Thoracic aorta endothelial cell (primary cell): ENCODE measurements at places on chromosomes 3 and 15. TPM values are rescaled to one million over a fixed set of nuclear protein-coding genes. Genes with fewer than 3 reads are reported as not detected.

The DNAJA4 gene
- total RNA-seq: 7.2 and 10.6 TPM in 2 replicates

The FAM107A gene
- total RNA-seq: 10.8 and 48.1 TPM in 2 replicates

The ACP3 gene
- total RNA-seq: 0.13 TPM in 1 of 2 replicates, not detected in the other

The POPDC2 gene
- total RNA-seq: 0.43 TPM in 1 of 2 replicates, not detected in the other

The APOD gene
- 2.8 and 6.8 TPM in 2 replicates for total RNA-seq

The CXCR6 gene
- not detected in 2 replicates for total RNA-seq

The ZMYND10 gene
- 0.07 and 0.13 TPM in 2 replicates for total RNA-seq

The HRG gene
- total RNA-seq: not detected in 2 replicates

The LRTM1 gene
- not detected in 2 replicates for total RNA-seq

The CALML4 gene
- 4.2 and 4.9 TPM in 2 replicates for total RNA-seq

The SYNPR gene
- not detected in 2 replicates for total RNA-seq

The DMXL2 gene
- total RNA-seq: 20.3 and 29.9 TPM in 2 replicates

The WDR93 gene
- total RNA-seq: 0.13 TPM in 1 of 2 replicates, not detected in the other
